Gastrocnemius medialis (tissue), 4 donors: ENCODE measurements at places on chromosomes 1 and 21.
A peak's percentile ranks its signal among the peaks of the same experiment; 100 is the strongest.

DNA sequence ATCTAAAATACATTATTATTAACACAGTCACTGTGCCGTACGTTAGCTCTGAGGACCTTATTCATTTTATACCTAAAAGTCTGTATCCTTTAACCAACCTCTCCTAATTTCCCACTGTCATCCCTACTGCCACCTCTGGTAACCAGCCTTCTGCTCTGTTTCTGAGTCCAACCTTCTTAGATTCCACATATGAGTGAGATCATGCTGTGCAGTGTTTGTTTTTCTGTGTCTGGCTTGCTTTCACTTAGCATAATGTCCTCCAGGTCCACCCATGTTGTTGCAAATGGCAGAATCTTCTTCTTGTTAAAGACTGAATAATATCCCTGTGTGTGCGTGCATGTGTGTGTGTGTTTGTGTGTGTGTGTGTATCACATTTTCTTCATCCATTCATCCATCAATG lies 64.2 kb downstream of the ETS2 start:
- DNase-seq: no peak

DNA sequence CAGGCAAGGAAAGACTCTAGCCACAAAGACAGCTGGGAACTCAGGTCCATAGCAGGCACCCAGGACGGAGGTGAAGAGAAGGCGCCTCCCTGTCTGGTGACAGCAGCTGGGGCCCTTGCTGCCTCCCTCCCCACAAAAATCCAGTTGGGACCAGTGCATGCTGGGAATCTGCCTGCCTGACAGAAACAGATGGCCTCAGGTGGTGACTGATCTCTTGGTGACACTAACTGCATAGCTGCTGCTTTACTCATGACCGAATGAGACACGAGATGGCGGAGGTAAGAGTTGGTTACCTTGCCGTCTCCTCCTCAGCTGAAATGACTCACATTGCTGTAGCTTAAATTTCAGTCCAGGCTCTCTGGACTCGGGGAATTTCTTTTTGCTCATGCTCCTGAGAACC lies 130.3 kb downstream of the FGGY start:
- peak; percentile 94 for DNase-seq

DNA sequence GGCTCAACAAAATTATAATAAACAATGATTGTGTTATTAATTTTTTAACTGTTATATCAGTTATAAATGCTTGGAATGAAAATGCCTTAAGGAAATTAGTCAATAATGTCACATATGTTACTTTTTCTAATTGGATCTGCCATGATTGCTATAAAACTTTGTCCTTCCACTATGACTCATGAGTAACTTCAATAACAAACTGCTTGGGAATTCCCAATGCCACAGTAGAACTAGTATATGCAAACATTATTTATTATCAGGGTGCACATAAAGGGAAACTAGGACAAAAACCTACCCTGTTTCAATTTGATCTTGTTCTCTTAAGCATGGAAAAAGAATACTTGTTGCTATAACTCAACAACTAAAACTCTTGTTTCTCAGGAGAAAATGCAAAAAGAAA lies 59.1 kb upstream of the PDC start:
- no peak for DNase-seq

DNA sequence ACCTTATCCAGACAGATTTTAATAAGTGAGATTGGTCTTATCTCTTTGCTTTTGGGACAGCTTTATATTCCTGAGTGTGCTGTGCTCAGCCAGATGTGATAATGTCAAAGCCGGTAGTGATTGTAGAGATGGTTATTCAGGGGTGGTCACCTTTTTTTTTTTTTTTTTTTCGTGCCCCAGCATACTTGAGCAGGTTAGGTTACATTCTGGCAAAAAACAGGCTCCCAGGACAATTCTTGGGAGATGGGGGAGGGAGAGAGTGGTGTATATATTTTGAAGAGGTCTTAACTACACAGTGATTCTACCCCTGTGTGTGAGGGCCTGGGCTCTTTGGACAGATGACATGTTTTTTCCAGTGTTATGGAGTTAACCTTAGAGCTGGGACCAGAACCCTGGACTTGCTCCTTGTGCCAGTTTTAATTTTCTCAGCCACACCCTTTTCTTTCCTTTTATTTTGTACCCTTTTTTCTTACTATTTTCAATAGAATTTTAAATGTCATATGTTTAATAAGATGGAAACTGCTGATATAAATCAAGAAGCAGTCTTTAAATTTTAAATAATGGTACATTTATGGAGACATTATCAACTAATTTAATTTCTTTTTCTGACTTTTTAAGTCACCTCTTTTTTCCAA lies 88.4 kb downstream of the DYRK1A start:
- no peak for DNase-seq

DNA sequence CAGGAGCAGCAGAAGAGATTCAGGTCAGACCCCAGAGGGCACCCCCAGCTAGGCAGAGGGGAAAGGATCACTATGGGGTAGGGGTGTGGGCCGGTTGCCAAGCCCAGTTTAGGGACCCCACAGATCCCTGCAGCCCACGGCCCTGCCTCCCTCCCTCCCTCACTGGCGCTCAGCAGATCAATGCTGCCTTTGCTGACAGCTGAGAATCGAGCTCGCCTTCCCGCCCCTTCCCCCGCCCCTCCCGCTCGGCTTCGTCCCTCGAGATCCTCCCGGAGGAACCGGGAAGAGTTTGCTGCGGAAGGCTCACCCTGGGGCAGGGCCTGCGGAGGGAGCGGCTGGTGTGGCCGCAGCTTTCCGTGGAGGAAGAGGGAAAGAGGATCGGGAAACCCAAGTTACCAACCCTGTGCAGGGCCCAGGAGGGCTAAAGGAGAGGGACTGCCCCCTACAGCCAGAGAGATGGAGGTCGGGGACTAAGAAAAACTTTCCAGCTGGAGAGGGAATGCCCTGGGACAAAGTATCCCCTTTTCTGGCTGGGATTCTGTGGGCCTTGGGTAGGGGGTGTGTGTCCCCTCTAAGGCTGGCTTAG lies 1.1 kb upstream of the KCNQ4 start:
- no peak for DNase-seq

DNA sequence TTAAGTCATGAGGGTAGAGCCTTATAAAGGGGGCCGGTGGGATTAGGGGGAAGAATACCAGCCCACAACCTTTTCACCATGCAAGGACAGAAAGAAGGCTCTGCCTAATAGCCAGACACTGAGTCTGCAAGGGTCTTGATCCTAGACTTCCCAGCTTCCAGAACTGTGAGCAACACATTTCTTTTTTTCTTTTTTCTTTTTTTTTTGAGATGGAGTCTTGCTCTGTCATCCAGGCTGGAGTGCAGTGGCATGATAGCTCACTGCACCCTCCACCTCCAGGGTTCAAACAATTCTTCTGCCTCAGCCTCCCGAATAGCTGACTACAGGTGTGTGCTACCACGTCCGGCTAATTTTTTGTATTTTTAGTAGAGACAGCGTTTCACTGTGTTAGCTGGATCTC lies 1.7 kb upstream of the ARL8A start:
- DNase-seq: no peak

GRCh38 chr1:236945002-236945401 lies 59.2 kb downstream of the MT1HL1 start:
- no peak for DNase-seq

- no peak for DNase-seq
Observed at GRCh38 chr1:119687434-119688079, 24.2 kb upstream of the PHGDH start.

DNA sequence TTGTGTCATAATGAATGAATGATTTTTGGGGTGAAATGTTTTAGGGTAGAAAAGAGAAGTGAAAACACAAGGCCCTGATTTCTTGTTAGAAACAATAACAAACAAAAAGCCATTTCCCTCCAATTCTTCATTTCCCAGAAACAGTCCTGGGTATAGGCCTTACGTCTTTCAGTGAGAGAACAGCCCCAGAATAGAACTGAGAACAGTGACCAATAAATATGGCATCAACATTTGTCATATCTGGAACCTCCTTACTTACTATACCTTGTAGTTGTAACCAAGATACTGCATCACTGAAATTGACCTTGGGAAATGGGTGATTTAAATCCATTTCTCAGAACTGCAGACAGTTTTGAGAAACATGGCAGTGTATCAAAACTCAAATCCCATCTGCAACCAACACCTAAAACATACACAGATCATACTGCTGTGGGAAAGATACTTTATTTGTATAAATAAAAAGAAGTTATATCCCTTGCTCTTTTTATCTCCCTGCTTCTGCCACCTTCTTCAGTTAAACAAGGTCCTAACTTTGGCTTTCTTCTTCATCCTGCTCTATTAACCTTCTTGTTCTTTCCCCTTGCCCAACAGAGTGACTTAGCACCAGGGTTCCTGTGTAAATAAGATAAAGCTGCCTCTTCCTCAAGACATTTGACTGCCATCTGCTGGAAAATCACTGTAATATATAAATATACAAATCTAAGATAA lies 19.5 kb downstream of the XKR8 start:
- no peak for DNase-seq

GRCh38 chr1:39829791-39830533 lies 41.3 kb upstream of the BMP8B start:
- no peak for DNase-seq

DNA sequence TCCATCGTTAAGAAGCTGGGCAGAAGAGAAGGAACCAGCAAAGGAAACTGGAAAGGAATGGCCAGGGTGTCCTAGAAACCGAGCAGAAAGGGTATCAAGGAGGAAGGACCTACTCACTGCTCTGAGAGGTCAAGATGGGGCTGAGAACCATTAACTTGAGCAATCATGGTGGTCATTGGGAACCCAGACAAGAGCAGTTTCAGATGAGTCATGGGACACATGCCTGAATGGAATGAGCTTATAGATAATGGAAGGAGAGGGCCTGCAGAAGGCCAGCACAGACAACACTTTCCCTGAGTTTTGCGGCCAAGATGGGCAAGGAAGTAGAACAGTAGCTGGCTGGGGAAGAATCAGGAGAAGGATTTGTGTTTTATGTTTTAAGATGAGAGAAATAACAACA lies 383.2 kb downstream of the KIF26B start:
- DNase-seq: no peak

GRCh38 chr1:159746666-159747065 lies 32.3 kb upstream of the CRP start:
- DNase-seq: no peak

DNA sequence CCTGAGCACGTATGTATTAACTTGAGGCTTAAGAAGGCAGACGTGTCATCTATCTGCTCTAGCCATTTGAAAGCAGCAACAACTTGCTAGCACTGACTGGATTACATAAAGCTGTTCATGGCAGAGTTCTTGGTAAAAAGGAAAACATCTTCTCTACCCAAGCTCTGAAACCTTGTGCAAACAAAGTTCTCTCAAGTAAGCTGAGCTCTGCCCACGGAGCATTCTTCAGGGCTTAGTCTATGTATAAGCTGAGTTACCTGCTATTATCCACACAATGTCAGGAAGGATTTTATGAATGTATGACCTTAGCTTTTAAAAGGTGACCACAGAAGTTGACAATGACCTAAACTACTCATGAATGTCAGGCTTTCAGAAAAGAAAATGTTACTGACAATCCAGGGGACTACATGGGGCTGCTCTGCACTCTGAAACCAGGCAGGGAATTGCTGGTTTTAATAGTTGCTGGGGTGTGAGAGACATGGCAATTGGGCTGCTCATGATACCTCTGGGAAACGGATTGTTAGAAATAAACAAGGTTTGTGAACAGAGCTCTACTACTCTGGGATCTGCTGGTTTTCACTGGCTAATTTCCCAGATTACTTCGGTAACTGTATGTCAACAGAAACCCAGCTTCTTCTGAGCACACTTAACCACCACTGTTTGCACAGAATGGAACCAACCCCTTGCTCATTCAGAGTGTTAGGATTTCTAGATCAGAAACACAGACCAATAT lies 29.6 kb upstream of the CCN1 start:
- DNase-seq: no peak

DNA sequence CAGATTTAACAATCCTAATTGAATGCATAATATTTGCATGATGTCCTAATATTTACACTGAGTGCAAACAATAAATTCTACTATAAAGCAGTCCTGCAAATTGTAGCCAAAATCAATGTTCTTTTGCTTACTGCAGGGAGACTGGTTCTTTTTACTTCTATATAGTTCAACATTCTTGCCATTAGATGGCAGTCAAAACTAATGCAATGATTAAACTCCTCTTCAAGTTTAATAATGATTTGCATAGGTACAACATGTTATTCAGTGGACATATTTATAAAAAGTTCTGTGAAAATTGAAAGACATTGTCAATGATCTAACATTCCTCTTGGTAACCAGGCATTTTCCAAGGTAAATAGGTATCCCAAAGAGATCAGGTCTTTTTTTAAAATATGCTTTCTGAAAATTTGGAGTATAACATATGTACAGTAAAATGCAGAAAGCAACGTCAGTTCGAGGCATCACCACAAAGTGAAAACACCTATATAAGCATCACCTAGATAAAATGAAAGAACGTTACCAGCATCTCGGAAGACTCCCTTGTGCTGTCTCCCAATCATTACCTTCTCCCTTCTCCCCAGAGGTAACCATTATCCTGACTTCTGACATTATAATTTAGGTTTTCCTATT lies 9.8 kb upstream of the FNBP1L start:
- DNase-seq: no peak

DNA sequence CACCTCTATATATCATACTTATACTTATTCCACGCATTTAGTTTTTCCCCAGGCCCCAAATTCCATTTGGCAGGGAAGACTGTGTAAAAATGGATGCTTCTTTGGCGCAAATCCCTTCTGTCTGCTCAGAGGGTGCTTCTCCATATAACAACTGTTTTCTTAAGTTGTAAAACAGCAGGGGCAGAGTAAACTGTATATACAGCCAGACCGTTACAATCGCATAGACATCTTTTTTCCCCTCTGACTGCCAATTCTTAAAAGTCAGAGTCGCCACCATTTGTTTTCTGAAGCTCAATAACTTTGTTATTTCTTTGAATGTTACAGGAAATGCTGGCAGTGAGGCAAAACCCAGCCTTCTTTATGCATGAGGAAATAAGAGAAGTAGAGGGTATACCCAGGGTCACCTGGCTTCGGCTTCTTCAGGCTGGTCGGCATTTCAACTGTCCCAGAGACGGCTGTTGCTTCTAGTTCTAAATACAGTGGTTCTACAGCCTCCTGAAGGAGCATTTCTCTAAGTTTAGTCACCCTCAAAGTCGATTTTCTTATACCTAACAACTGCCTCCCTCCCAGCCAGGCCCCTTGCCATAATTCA lies 188.4 kb downstream of the CLIC6 start:
- no peak for DNase-seq

DNA sequence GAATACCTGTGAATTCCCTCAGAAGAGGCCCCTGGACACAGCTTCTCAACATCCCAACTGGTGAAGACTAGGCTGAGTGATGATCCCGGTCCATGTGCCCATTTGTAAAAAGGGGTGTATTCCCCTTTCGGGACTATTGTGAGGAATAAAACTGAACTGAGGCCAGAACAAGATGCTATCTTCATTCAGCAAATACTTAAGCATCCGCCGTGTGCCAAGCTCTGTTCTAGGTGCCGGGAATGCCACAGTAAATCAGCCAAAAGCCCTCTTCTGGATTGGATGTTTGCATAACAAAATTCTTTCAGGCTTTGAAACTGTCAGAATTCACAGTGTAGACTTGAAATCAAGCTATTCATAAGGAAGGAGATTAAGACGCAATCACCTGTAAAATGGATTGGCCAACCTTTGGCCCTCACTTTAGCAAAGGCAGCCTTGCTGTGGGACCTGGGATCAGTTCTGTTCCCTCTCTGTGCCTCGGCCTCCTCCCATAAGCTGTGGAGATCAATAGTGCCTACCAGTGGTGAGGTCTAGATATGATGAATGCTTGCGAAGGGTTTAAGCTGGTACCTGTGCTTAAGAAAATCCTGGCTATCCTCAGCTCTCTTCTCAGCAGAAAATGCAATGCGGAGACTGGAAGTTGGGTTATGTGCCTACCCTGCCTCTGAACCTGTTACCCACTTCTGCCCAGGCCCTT lies 1.8 kb downstream of the ALPL start:
- no peak for DNase-seq
